ENCODE measurements at places on chromosomes 7 and 10.

DNA sequence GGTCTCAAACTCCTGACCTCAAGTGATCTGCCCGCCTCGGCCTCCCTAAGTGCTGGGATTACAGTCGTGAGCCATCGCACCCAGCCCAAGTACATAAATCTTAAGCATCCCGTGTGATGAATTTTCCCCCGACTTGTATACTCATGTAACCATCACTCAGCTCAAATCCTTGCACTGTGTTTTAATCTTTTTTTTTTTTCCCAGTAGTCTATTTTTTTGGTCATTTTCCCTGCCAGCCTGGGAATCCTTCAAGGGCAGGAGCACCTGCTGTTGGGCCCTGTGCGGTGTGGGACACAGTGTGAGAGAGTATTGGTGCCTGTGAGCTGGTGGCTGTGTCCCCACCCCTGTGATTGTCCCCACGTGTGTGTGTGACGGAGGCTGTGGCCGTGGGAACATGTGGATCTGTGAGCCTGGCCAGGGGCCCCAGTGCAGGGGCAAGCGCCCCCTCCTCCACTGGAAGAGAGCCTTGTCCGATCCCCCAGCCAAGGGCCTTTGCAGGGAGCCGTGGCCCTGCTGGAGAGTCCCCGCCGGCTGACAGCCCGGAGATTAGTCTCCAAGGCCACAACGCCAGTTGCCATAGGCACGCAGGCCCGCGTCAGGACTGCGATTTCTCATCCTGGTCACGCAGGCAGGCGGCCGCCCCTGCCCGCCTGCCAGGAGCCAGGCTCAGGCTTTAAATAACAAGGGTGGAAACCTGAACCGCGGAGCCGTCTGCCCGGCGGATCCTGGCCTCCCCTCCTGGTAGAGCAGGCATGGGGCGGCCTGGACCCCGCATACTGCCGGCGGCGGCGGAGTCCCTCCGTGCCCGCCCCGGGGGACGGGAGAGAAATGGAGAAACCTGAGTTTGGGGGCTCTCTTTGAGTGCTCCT is 26.5 kb downstream of the GTF2IRD1 start:
- no peak for DNase-seq

DNA sequence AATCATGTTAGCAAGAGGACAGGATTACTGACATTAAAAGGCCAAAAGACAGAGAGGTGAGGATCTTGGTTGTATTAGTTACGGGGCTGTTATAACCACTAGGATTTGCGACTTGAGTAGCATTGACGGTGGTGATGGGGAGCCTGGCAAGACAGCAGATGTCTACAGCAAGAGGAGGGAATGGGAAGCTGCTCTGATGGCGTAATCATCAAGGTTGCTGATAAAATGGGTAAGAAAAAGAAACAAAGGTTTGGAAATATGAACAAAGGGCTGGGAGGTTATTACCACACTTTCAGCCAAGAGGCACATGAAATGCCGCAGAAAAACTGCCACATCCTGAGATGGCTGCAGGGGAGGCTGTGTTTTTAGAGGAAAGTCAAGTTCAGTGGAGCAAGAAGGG is 33.9 kb downstream of the TMEM229A start:
- DNase-seq, result no peak

GRCh38 chr7:35854311-35854710 is 53.5 kb downstream of the SEPTIN7 start:
- no peak for DNase-seq

DNA sequence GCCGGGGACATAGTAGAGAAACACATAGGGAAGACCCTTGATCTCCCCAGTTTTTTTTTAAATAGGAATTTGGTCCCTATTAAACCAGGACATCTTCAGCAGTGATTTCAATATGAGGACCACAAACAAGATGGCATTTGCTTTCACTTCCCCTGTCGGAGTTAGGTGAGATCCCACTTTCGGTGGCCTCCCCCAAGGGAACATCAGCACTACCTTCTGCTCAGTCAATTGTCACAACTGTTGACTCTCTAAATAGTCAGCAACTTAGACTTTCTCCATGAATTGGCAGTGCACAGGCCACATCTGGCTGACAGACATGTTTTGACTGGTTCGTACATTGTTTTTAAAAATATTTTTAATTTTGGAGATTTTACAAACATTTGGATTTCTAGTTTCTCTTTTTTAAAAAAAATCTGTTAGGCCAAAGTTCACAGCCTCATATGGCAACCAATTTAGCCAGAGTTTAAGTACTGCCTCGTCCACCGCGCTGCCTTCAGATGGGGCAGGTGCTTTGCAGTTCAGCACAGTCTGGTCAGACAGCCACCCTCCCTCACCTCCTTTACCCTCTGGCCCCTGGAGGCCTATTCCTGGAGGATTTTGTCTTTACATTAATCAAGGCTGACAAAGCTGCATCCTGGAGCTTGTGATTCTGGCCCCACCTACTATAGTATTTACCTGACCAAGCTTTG is 139.2 kb upstream of the PRR15 start:
- no peak for DNase-seq

- DNase-seq, result no peak
Measured at GRCh38 chr10:80207768-80208370, 2.5 kb upstream of the ANXA11 start.

GRCh38 chr7:51316262-51316665 is 345 bp downstream of the COBL start:
- DNase-seq, result no peak

DNA sequence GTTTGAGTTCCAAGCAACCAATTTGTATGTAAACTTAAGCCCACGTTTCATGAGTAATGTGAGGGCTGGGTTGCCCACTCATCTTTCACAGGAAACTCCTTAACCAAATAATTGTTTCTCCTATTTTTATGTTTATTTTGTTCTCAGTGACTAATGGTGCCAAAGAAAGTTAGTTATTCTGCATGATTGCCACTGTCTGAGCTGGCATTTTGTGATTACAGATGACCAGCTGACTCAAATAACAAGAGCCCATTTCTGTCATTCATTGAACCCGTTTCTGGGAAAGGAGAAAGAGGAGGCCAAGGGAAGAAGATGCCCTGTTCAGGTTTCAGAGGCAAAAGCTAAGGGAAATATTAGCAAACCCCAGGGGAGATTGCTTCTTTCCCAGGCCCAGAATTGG is 186.9 kb upstream of the MYO3A start:
- no peak for DNase-seq

DNA sequence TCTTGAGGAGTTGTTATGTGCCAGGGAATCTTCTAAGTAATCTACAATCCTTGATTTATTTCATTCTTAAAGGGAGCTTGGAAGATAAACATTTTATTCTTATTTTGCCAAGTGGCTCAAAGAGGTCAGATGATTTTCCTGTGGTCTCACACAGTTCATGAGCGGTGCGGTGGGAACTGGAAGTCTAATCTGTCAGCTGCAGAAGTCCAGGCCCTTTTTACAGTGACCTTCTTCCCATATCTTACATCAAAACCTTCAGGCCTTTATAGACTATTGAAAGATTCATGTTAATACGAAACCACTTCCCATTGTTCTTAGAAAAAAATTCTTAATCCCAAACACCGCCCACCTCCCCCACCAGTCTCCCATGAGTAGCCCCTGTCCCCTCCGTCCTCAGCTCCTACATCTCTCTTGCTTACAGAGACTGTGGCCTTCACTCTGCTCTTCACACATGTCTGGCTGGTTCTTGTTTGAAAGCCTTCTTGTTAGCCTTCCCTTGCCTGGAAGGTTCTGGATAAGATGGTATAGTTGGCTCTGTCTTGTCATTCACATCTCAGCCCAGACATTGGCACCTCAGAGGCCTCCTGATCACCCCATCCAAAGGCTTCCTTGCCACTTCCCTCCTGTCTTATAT is 61.5 kb downstream of the ITGA8 start:
- DNase-seq, result no peak

DNA sequence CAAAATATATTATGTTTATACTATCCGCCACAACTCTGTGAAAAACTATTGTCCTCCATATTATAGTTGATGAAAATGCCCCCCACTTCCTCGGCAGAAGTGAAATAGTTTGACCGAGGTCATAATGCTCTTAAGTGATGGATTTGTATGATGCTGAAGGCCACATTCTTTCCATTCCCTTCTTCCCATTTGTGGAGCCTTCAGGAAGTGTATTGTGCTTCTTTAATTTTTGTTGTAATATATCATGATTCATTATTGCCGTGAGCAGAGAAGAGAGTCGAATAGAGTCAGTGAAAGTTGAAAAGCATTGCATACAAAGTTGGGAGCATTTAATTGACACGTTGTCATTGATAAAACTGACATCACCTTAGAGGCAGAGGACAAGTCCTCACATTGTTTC is 460.3 kb downstream of the SUGCT start:
- DNase-seq, result no peak

GRCh38 chr10:42795701-42796100 is 13.1 kb downstream of the BMS1 start:
- no peak for DNase-seq

GRCh38 chr10:124993736-124994451 is 52.0 kb downstream of the ZRANB1 start:
- no peak for DNase-seq

DNA sequence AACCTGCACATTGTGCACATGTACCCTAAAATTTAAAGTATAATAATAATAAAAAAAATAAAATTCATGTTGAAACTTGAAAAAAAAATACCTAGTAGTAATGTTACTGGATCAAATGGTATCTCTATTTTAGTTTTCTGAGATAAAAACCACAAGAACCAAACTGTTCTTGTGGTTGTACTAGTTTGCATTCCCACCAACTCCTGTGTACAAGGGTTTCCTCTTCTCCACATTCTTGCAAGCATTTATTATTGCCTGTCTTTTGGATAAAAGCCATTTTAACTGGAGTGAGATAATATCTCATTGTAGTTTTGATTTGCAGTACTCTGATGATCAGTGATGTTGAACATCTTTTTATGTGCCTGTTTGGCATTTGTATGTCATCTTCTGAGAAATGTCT is 177.7 kb downstream of the KIF20B start:
- no peak for DNase-seq

DNA sequence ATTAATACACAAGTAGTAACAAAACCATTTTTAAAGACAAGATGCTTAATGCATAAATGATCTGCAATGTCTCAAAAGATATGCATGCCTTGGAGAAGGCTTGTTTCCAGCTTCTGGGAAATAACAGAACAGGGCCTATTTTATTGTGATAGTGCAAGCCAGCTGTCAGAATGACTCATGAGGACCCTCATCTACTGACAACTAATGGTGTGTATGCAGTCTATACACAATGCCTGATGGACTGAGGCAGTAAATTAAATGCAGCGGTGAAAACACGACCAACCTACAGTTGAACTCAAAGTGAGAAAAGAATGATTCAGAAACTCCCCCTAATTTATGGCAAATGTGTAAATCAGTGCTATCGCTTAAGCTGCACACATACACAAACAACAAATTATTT is 46.3 kb downstream of the VPS41 start:
- no peak for DNase-seq

DNA sequence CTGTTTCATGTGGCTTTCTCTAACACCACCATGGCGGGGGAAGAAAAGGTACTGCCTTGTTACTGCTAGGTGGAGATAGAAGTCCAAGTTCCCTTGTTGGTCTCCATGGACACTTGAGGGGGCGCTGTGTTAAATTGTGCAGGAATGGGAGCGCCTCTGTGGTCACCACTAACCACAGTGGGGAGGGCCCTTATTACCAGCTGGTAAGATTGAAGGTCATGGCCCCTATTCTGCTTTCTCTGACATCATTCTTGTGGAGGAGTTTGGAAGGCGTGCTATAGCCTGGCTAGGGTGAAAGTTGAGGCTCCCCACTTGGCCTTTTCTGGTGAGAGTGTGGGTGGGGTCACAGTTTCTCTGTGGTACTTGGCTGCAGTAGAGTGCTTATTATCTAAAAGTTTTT is 14.9 kb upstream of the MXI1 start:
- no peak for DNase-seq

- no peak for DNase-seq
Measured at GRCh38 chr7:6315746-6316145, 43.3 kb upstream of the CYTH3 start.

DNA sequence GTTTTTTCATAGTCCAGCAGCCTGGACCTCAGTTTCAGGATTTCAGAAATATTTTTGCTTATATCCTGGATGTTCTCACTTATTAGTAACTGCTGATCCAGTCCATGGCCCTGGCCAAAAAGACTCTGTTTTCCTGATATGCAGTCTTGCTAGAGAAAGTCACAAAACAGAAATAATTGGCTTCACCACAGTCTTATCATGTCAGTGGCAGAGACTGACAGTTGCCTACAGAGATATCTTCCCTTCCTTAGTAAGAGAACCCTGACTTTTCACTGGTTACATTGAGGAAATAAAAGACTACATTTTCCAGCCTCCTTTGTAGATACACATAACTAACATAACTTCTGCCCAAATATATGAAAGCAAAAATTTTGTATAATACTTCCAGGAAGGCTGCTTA is 56.6 kb downstream of the AHR start:
- DNase-seq, result no peak

GRCh38 chr7:142595816-142596516 is 153.3 kb upstream of the PRSS1 start:
- DNase-seq, result no peak

GRCh38 chr10:35545878-35546590 is 59.1 kb upstream of the GJD4 start:
- DNase-seq, result no peak

GRCh38 chr10:87750817-87751216 is 67.2 kb downstream of the ATAD1 start:
- DNase-seq, result no peak

DNA sequence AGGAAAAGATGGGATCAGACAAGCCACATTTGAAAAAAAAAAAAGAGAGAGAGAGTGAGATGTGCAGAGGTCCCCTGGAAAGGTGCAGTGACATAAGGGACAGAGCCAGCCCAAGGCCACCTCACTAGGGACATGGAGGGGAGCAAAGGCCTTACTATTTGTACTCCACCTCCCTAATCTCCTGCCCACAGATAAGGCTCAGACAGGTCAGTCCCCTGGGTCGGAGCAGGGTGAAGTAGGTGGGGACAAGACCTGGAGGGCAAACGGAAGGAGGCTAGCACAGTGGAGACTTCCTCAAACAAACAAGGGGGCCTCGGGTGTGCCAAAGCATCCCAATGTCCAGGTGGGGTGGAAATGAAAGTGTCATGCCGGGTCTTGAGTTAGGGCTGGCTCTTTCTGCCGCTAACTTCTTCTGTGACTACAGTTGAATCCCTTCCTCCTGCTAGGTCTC is 7.0 kb downstream of the PRF1 start:
- DNase-seq, result no peak

DNA sequence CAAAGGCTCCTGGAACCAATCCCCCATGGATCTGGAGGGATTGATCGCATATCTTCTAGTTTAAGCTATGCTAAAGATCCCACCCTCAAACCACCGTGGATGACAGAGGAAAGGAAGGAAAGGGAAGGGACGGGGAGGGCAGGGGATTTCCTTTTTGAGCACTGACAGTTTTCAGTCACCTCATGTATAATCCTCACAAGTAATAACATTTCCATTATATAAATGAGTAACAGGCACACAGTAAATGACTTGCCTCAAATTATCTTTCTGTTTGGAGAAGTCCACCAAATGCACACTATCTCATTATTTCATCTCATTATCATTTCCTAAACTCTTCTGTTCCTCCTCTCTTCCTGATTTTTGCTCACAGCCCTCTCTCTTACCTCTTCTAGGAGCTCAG is 127.1 kb upstream of the AOAH start:
- DNase-seq, result no peak

Data from CMK (cell line).